ENCODE measurements at places on chromosomes 2 and 18.

DNA sequence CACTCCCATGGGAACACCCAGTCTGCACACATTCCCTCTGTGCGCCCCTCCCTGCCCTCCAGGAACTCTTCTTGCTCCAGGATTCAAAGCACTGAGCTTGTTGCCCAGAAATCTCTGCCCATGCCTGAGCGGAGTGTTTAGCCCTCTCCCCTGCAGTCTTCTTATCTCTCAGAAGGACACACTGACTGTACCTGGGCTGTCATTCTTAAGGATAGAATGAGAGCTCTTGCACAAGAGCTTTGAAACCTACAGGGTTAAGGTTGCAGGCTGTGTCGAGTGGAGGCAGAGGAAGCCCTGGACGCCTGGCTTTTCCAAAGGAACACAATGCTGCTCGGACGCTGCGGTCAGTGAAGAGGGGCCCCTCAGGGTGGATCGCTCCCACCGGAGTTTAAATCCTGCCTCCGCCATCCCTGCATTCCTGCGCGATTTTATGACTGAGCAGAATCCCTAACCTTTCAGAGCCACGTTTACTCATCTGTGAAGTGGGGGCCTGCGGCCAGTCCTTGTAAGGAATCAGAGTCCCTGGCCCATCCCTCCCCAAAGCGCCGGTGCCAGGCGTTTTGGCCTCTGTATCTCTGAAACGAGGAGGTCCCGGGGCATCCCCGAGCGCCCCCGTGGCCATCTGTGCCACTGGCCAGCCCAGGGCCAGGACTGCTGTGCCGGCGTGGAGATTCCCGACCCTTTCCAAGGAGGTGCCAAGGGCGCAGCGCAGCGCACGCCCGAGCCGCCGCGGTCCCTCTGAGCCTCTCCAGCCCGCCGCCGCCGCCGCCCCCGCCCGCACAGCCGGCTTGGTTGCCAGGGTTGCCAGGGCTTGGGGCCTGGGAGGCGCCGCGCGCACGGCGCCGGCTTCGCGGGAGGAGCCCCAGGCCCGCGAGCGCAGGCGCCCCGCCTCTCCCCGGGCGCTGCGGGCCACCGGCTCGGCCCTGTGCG is 58.9 kb downstream of the FAM168B start:
- peak; percentile 46 for DNase-seq

DNA sequence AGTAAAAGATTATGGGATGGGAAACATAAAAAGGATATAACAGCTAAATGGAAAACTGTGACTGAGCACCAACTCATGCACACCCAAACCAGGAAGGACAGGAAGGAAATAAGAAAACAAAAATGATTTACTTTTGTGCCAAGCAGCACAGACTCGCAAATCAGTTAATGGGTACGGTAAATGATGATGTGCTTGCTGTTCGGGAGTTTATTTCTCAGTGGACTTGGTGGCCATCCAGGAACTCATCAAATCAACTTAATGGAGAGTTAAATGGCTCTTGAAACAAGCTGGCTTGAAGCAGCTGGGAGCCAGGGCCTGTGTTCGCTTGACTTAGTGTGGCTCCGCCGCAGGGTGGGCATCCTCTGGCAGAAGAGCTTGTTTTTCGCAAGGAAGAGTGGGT is 36.2 kb downstream of the MTCL1 start:
- DNase-seq: peak; percentile 35

- DNase-seq: no peak
Measured at GRCh38 chr18:686339-687111, 25.9 kb downstream of the ENOSF1 start.

DNA sequence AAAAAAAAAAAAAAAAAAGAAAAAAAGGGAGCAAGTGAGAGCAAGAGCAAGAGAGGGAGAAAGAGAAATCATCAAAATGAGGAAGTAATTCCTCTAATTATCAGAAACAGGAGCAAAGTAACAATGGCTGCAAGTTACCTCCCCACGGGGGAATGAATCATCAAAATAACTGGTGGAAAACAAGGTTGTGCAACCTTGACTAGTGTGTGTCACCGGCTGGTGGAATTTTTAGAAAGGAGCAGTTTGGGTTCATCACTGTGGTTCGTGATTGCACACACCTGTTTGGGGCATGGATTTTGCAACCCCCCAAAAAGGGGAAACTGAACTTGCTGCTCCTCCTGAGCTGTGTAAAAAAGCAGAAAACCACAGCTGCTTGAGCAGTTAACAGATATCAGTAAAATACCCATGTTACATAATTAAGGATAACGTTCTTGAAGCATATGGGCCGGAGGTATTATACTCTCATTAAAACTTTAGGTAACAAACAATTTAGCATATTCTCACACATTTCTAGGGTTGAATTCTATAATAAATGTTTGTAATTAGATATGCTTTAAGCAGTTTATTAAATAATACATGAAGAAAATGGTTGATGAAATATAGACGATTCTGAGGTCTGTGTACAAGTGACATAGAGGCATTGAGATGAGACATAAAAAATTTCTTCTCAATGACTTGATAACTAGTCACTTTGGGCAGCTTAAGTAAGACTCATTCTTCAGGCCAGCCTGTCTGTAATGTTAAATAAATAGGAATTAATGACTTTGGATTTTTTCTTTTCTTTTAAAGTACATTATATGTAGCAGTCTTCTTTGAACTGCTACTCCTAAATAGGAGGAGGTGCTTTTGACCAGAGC is 184.2 kb upstream of the ZEB2 start:
- no peak for DNase-seq

- no peak for DNase-seq
Measured at GRCh38 chr2:230258483-230258882, 32.9 kb downstream of the SP140 start.

GRCh38 chr2:41622301-41622700 is 425.5 kb upstream of the PKDCC start:
- peak; percentile 28 for DNase-seq

Data from COR-L47 (cell line).